ENCODE measurements at places on chromosomes 16 and 17.

GRCh38 chr17:64682261-64683181 is 20.4 kb upstream of the SMURF2 start:
- no peak for DNase-seq

DNA sequence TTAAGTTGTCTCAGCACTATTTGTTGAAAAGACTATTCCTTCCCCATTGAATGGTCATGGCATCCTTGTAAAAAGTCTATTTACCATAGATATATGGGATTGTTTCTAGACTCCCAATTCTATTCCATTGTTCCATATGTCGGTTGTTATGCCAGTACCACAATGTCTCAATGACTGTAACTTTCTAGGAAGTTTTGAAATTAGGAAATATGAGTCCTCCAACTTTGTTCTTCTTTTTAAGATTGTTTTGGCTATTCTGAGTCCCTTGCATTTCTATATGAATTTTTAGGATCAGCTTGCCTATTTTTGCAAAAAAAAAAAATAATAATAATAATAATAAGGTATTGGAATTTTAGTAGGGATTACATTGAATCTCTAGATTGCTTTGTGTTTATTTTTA is 43.0 kb upstream of the ABCA3 start:
- no peak for DNase-seq

DNA sequence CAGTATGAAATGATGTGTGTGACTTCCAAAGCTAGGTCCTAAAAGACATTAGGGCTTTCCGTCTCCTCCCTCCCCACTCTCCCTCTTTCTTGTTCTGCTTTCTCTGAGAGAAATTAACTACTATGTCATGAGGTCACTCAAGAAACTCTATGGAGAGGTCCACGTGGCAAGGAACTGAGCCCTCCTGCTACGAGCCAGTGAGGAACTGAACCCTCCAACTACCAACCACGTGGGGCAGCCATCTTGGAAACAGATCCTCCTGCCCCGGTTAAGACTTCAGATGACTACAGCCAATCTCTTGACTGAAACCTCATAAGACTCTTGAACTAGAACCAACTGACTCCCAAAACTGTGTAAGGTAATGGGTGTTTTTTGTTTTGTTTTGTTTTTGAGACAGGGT is 4.2 kb upstream of the ALOX15 start:
- no peak for DNase-seq

GRCh38 chr17:14446825-14447224 is 145.9 kb downstream of the HS3ST3B1 start:
- no peak for DNase-seq

GRCh38 chr16:54921206-54921824 is 9.3 kb upstream of the IRX5 start:
- DNase-seq: peak; percentile 22

GRCh38 chr17:73140566-73140965 is 24.2 kb upstream of the SSTR2 start:
- no peak for DNase-seq

GRCh38 chr17:7615265-7615747 is 609 bp upstream of the FXR2 start:
- DNase-seq: no peak

DNA sequence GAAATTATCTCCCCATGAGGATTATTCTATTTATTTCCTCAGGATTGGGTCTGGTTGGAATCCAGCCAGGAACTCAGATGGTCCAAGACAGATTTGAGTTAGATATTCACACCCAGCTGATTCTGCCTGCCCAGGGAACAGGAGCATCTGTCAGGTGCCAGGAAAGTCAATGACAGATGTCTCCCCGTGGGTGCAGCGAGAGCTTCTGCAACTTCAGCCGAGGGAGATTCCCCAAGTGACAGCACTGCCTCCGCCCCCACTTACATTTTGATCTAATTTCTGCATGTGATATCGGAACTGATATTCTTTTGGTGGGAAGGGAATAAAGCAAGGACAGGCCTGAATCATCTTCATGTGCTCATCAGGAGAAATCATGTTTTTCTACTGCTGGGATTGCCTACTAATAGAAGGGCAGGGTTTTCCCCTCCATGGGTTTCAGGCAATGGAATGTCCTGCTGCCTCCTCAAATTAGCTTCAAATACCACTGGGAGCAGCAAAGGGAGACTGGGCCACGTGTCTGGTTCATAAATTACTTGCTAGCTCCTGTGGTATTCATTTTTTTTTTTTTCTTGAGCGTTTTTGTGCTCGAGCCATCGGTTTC is 15.7 kb upstream of the DHX8 start:
- DNase-seq: no peak

DNA sequence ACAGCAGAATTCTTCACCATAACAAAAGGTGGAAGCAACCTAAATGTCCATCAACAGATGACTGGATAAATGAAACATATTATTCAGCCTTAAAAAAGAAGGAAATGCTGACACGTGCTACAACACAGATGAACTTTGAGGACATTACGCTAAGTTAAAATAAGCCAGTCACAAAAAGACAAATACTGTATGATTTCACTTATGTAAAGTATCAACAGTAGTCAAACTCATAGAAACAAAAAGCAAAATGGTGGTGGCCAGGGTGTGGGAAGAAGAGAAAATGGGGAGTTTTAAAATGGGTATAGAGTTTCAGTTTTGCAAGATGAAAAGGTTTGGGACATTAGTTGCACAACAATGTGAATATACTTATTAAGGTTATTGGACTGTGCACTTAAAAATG is 49.8 kb upstream of the MTMR4 start:
- no peak for DNase-seq

DNA sequence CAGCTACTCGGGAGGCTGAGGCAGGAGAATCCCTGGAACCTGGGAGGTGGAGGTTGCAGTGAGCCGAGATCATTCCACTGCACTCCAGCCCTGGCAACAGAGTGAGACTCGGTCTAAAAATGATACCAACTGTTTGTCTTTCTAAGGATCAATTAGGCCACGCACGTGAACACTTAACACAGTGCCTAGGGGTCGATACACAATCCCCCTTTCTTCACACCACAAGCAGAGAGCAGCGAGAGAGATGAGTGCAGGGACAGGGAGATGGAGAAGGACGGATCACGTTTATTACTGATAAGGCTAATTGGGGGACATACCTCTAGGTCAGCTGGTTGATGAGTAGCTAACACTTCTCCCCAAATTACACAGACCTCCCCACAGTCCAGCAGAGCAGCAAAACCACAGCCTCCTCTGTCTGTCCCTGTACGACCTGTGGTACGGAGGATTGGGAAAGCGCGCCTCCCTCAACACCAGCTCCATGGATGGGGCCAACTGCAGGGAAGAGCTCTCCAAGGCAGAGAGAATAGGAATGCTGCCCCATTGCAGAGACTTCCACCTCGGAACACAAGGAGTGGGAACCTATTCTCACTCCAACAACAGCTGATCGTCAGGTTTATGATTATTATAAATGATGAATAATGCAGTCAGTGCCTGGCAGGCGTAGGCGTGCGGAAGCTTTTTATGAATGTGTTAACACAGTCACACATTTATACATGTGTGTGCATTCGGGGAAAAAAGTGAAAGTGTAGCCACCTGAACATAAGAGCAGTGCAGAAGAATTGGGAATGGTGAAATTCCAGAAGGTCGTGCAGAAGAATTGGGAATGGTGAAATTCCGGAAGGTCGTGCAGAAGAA is 155.1 kb downstream of the C16orf95 start:
- DNase-seq: no peak

- DNase-seq: no peak
Measured at GRCh38 chr16:11585460-11586377, 1.0 kb downstream of the LITAF start.

DNA sequence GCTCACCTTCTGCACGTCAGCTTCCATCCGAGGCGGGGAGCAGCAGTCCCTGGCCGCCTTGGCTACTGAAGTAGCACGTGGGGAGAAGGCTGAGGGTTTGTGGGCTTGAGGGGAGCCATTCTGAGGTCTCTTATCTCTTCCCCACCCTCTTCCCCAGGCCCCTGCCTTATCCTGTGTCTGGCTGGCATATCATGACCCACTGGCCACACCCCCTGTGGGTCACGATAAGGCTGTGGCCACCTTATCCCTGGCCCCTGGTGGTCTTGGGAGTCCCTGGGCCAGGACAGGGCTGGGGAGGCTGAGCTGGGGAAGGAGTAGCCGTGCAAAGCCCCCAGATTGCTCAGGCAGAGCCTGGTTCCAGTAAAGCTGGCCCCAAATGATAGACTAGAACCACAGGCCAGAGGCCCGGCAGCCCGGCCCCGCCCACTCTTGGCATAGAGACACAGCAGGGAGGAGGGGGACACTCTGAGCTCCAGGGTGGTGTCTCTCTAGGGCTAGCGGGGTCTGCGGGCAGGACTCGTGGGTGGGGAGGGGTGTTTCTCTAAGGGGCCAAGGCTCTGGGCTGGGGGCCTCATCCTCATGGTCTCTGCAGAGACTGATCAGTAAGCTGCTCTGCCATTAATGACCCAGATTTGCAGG is 7.6 kb downstream of the SPNS2 start:
- DNase-seq: no peak

GRCh38 chr16:2953706-2954627 is 10.1 kb upstream of the KREMEN2 start:
- no peak for DNase-seq

- DNase-seq: no peak
Measured at GRCh38 chr17:73872816-73873215, 228.6 kb upstream of the SDK2 start.

DNA sequence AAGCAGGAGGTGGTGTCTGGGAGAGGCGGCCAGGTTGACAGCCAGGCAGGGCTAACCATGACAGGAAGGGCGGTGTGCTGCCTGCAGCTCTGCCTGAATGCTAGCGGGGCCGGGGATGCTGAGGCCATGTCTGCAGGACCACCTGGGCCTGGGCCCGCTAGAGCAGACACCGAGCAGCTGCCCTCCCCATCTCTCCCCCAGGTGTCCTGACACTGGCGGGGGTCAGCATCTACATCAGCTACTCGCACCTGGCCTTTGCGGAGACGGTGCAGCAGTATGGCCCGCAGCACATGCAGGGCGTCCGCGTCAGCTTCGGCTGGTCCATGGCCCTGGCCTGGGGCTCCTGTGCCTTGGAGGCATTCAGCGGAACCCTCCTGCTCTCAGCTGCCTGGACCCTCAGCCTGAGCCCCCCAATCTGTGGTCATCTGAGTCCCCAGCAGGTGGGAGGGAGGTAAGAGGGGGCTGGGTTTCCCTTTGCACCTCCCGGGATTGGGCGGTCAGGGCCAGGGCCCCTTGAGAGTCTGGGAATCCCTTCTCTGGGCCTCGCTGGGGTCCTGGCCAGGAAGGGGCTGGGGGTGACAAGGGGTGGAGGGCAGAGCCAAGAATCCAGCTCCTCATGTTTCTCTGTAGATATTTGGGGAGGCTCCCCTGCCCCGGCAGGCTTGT is 7.5 kb downstream of the TMEM235 start:
- no peak for DNase-seq

DNA sequence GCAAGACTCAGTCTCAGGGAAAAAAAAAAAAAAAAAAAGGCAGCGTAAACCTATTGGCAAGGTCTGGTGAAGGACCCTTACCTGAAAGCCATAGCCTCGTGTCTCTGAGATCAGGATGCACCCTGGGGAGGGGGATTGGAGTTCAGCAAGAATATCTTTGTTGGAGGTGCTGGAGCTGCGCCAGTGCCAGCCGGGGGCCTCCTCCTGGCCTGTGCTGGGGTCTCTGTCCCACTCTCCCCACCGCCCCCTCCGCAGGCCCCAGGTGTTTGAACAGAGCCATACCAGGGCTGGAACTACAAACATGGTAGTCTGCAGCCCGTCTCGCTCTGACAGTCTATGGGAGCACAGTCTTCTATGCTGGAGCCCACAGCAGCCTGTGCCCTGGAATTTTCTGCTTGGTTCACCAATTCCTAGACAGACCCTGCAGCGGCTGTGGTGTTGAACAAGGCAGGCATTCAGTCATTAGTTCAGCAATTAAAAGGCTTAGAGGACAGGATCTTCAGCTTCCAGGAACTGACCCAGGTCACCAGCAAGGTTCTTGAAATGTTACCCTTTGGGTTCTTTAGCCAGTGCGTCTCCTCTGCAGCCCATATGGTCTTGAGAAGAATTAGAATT is 42.2 kb upstream of the KIFC3 start:
- DNase-seq: no peak

DNA sequence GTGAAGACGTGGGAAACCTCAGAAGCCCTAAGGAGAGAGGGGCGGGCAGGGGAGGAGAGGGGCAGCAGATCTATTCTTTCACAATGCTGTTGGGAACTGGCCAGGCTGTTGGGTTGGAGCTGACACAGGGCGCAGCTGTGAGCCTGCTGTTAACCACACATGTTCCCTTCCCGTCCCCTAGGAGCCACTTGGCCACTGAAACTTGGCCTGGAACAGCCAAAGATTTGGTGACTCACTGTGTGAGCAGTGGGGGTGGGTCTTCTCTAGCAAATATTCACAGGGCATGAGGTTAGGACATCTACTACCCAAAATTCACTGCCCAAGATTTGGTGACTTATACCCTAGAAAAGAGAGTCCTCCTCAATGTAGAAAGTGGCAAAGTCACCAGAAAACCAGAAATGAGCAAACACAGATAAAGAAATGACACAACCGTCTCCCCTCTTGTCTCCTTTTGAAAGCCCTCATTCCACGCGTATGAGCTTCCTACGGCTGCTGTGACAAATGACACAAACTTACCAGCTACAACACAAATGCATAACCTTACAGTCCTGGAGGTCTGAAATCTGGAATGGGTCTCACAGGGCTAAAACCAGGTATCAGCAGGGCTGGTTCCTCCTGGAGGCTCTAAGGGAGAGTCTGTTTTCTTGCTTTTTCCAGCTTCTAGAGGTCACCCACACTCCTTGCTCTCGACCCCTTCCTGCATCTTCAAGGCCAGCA is 6.3 kb downstream of the TBC1D16 start:
- DNase-seq: no peak

DNA sequence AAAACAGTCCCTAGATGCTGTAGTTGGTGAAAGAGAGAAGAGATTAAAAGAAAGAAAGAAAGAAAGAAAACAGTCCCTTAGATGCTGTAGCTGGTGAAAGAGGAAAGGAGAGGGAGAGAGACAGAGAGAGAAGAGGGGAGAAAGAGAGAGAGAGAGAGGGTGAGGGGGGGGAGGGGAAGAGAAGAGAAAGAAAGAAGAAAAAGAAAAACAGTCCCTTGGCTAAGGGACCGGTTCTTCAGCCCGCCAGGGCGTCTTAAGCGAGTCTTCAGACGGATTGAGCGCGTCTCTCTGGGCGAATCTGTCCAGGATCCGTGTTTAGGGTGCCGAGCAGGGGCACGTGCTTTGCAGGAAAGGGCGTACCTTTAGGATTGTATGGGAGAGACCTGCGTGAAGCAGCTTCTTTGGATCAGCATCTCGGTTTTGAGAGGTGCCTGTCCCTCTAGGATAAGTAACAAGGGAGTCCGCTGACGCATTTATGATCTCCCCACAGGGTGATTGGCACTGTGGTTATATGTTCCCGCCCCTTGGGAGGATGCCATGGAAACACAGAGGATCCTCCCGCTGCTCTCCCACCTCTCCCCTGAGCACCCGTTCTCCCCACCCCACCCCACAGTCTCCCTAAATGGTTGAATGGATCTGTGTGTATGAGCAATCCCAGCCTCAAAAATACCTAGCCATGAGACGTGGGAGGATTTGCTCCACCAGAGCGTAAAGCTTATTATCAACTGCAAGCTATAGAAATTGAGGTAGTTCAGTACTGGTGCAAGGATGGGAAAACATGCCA is 16.7 kb downstream of the GNGT2 start:
- peak; percentile 38 for DNase-seq

- no peak for DNase-seq
Measured at GRCh38 chr17:65222214-65222738, 85.1 kb downstream of the RGS9 start.

- no peak for DNase-seq
Measured at GRCh38 chr17:36944553-36944952, 4.2 kb upstream of the AATF start.

GRCh38 chr16:48053418-48053745 is 102.4 kb downstream of the ABCC12 start:
- no peak for DNase-seq

GRCh38 chr17:39175695-39176093 is 9.7 kb upstream of the ARL5C start:
- no peak for DNase-seq
